ENCODE measurements at places on chromosomes 1 and 21.

- DNase-seq: no peak
These were observed 995 bp upstream of the IPO13 start for GRCh38 chr1:43945674-43946235.

GRCh38 chr1:151585622-151586021, 26.2 kb upstream of the SNX27 start:
- DNase-seq: no peak

- DNase-seq: no peak
These were observed at the start of gene RGS13 for GRCh38 chr1:192635939-192636338. Gene RGS13, plus strand, starts transcription at chr1:192636147. Its CDS starts 8,188 bp downstream, at chr1:192644335.

DNA sequence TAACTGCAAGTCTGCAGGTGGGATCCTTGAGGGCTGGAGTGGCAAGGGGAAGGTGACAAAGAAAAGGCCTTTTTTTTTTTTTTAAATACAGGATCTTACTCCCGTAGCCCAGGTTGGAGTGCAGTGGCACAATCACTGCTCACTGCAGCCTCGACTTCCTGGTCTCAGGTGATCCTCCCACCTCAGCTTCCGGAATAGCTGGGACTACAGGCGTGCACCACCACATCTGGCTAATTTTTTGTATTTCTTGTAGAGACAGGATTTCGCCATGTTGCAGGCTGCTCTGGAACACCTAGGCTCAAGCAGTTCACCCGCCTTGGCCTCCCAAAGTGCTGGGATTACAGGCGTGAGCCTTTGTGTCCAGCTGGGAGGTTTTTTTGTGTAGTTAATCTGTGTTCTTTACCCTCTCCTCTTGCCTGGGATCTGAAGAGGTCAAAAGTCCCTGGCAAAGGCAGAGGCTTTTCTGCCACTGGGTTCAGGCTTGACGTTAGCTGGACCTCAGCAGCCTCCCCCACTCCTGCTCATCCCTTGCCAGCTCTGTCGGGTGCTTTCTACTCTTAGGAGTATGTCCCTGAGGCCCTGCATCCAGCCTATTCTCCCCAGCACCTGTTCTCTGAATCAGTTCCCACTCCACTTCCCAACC, 5.2 kb downstream of the IL6R start:
- peak; percentile 10 for DNase-seq

DNA sequence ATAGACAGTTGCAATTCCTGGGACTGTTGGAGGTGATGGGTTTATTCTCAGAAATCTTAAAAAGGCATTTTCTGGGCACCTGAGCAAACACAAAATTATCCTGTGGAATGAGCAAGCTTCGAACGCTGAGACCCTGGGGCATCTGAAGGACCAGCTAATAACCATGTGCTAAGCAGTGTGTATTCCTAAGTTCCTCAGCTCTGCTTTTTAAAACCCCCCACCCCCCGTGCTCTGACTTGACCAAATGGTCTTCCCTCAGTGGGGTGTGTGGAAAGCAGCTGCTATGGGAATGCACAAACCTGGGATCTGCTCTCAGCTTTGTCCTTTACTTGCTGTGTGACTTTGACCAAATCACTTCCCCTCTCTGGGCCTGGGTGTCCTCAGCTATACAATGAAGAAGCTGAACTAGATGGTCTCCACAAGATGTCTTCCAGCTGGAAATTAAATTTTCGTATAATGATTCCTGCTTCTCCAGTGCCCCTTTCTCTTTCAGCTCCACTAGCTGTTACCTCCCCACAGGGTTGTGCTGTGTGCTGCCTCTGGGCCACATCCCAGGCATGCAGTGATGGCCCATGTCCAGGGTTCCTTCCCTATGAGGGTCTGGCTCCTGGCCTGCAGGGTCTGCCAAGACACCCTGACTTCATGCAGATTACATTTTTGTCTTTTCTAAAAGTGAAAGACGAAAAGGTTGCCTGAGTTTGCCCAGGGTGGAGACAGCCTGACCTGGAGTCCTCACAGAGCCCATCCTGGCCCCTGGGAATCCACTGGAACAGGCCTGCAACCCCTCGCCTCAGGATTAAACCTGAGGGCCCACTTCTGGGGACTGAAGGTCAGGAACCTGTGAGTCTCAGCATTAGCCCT, 14.9 kb upstream of the CD247 start:
- no peak for DNase-seq

DNA sequence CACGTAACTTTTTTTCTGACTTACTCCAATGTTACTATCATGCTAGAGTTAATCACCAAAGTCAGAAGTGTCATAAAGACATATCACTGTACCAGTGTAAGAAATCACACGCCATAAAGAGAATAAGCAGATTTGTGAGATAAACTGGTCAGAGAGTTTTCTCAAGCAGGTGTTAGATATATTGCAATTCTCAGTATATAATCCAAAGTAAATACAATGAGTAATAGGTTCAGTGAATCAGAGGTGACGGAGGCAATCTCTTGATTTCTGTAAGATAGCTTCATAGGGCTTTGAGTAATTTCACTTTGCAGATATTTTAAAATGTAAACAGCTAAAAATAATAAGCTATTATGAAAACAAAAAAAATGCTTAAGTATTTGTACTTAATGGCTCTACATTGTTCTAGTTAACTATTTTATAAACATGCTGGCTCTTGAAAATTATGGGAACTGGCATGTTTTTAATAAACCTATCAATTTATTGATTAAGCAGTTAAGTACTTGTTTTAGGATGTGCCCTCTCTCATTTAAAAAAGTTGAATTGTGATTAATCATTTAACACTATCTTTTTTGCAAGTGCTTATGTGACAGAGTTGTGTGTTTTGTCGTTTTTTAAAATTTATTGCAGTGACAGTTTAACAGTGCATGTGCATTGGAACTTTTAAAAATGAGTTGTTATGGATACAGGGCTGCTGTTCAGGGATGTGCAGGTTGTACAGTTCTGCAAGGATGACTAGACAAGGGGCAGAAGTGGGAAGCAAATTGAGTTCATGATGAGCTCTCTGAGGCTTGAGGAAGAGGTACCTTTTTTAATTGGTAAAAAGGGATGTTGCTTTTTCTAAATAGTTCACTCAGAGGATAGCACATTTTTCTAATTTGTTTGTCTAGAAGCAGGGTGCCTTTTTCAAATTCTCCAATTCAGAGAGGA, 119.1 kb downstream of the USP25 start:
- DNase-seq: no peak

DNA sequence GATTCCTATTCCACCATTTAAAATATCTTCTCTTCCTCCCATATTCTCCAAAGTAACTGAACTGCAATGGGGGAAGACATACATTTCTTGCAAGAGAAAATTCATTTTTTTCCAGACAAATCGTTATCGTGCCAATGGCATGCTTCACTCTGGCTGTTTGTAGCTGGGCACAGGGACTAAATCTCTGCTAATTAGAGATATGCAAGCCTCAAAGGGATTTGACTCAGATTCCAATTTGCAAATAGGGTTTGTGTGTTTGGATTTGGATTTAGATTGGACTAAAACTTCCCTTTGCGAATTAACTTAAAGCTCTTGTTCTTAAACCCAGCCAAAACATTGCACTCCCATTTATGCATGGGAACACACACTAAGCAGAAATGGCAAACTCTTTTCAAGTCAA, 276.2 kb upstream of the DUSP10 start:
- no peak for DNase-seq

- no peak for DNase-seq
These were observed 4.8 kb upstream of the RHCE start for GRCh38 chr1:25425098-25426085.

DNA sequence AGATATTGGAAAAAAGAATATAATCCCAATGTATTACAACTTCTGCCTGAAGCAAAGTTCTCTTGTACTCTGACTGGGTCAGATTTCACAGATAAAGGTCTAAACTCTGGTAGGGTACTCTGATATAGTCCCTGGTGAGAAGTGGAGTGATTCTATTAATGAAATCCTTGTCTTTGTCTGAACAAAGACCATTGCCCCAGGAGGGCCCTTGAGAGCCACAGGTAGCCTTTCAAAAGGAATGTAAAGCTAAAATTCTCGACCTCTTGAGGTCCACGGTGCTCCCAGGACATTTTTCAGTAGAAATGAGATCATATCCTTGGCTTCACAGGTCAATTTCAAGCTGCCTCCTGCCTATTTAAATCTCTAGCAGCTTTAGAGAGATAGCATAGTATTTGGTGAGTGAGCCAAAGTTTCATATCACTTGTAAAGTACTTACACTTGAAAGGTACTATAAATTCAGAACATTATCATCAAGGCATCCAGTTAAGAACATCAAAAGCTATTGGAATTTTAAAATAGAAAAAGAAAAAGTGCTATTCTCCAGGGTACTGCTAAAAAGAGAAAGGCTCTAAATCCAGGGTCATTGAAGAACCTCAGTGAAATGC, 10.1 kb downstream of the TNNI3K start:
- peak; percentile 58 for DNase-seq

GRCh38 chr21:17441370-17441769, 71.5 kb upstream of the CXADR start:
- DNase-seq: peak; percentile 16

DNA sequence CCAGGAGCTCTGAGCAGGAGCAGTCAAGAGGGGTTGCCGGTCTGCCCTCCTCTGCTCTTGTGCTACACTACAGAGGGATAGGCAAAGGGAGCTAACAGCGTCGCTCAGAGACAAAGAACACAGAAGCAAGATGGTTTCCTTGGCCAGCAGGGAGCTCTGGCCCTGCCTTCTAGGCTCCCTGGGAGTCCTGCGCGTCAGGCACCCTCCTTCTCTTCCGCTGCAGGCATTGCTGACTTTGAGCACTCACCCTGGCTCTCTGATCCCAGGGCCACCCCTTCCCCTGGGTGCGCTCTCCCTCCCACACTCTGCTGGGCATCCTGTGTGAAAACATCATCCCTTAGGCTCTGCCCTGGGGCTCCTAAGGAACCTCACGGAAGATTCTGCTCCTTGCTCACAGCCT, 489 bp downstream of the TNNI1 start:
- DNase-seq: no peak

- DNase-seq: no peak
These were observed 30.7 kb upstream of the EDN2 start for GRCh38 chr1:41515131-41515678.

- peak; percentile 29 for DNase-seq
These were observed 3.5 kb upstream of the FCMR start for GRCh38 chr1:206925106-206925736.

GRCh38 chr1:19435181-19435580, 50.2 kb downstream of the CAPZB start:
- no peak for DNase-seq

DNA sequence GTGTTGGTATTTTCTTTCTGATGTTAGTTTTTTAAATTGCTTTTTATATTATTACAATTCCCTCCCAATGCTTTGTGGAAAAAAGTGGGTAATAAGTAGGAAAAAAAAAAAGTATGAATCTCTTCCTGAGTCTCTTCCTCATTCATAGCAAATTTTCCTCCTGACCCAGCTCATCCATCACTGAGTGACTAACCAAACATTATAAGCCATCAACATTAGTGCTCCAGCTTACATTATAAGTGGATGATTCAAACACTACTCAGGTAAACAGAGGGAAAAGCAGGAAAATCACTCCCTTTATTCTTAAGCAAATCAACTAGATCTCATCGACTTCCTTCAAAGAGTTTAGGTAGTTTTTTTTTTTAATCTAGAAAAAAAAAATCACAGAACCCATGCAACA, 15.4 kb upstream of the SAMD13 start:
- DNase-seq: no peak

DNA sequence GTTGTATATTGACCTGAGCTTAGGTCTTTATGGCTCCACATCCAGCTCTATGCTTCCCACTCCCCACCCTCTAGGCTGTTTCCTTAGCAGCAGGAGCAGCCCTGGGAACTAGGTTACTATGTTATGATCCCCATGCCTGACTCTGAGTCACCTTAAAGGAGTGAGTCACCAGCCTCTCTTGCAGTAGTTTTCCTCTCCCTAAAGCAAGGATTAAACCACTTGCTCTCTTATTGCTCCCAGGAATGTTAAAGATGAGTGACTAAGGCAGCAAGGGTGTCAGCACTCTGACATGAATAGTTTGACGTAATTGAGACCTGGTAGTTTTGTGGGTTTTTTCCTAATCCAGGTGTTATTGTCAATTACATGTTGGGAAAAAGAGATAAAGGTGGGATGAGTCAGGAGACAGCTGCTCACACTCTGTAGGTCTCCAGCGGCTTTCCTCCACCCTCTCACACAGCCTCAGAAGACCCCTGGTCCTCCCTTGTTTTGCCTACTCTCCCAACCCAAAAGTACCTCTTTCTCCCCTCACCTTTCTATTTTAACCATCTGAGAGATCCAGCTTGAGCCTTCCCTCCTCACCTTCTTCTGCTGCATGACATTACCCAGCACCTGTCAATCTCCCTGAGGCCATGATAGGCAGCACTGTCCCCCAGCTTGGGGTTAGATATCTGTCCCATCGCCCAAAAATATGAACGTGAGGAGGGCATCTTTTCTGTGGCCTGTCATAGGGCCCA, 369.1 kb upstream of the VAMP3 start:
- DNase-seq: no peak

DNA sequence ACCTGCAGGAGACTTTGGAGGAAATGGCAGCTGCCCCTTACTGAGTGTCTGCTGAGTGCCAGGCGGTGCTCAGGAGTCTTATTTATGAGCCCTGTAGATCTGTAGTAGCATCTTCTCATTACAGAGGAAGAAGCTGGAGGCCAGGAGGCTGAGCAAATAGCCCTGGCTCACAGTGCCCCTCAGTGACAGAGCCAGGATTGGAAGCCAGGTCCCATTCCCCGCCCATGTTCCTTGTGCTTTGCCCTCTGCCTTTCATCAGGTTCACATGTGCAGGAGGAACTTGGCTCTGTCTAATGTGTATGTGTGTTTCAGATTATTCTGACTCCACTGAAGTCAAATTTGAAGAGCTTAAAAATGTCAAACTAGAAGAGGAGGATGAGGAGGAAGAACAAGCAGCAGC, 21.2 kb downstream of the KDM4A start:
- DNase-seq: no peak

GRCh38 chr1:7251454-7251800, 466.2 kb downstream of the CAMTA1 start:
- no peak for DNase-seq

DNA sequence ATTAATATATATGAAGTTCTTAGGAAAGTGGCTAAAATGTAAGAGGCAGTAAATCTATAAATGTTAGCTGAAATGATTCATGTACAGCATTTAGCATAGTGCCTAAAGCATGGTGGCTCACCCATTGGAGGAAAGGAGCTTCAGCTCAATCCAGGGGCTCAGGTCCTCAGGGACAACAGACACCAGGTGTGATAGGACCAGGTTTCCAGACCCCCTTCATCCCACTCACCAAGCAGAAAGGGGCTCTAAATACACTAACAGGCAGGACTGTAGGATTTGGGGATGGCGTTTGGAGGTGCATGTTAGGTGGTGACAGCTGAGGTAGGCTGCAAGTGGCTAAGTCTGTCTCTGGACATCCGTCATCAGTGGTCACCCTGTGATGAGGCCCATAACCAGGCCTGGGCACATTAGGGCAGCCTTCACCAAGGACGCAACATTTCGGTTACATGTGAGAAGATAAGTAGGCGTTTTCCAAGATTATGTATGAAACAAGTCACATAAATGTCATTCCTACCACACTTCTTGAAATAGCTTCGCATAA, 233.1 kb downstream of the C1orf94 start:
- DNase-seq: no peak

DNA sequence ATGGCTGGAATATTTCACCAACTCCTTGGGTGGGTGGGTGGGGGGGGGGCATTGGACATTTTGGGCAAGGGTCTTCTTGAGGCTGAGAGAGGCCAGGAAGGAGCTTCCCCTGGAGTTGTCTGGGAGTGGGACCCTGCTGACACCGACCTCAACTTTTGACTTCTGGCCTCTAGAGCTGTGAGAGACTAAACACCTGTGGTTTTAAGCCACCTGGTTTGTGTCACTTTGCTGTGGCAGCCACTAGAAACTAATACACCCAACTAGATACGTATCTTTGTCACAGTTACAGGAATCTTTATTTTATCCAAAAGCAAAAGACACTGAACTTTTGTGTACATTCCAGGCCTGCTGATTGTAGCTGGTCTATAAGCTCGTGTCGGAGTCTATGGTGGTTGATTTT, 9.9 kb upstream of the RIPK4 start:
- DNase-seq: no peak
